Muscle of leg (tissue), 16 donors: ENCODE measurements at places on chromosomes 1 and 21. TPM values are rescaled to one million over a fixed set of nuclear protein-coding genes. Genes with fewer than 3 reads are reported as not detected.

DNA sequence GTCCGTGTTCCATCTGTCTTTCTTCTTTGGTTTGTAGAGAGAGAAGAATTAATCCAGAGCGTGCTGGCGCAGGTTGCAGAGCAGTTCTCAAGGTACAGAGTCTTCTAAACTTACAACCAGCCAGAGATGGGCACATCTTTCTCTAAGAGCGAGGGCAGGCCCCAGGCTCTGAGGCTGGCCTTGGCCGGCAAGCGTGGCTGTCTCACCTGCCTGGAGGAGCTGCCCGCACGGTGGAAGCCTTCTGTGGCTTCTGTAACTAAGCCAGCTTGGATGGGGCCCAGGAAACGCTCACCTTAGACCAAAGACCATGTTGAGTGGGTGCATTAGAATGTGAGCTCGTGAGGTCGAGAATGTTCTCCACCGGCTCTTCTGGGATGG lies 78.6 kb downstream of the PDE9A start:
- no peak for DNase-seq
- no peaks in the 10 kb centered on the region for H3K27me3 ChIP-seq
- no peaks in the 10 kb centered on the region for H3K4me1 ChIP-seq

Gene SH2D2A
- 0.71 TPM for total RNA-seq

DNA sequence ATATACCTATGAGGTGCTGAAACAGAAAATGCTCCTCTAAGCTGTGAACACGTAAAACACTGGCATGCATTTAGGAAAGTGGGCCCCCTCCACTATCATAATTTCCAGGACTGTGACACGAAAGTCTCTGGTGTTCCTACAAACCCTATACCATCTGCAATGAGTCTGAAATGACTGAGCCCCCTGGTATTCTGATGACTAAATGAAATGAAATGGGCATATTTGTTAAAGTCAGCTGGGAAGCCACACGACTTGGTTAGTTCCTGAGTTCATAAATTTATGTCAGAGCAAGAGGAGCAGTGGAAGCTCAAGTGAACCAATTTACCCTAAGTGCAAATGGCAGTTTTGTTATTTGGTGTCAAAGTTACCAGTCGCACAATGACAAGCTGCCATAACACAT lies 182.3 kb downstream of the KCTD3 start:
- no peaks in the 10 kb centered on the region for H3K36me3 ChIP-seq
- H3K27ac ChIP-seq, result no peak overlapping the region
- H3K4me3 ChIP-seq, result no peak overlapping the region
- no peaks in the 10 kb centered on the region for H3K4me1 ChIP-seq

Gene DCDC2B
- not detected for total RNA-seq

GRCh38 chr1:155086128-155086741 lies 7.6 kb downstream of the EFNA3 start:
- H3K27me3 ChIP-seq, result peaks cover 34% of the 10 kb centered on the region
- no peaks in the 10 kb centered on the region for H3K36me3 ChIP-seq
- DNase-seq, result no peak
- H3K27ac ChIP-seq, result no peak overlapping the region
- H3K4me3 ChIP-seq, result no peak overlapping the region
- peaks cover 44% of the 10 kb centered on the region for H3K4me1 ChIP-seq

GRCh38 chr1:228079601-228080263 lies 2.8 kb upstream of the ARF1 start:
- H3K27me3 ChIP-seq, result peaks cover 3% of the 10 kb centered on the region
- no peak for DNase-seq
- H3K4me1 ChIP-seq, result peaks cover 18% of the 10 kb centered on the region
- no peak overlapping the region for H3K4me3 ChIP-seq
- H3K27ac ChIP-seq, result no peak overlapping the region

Gene CA14
- total RNA-seq, result 4.0 TPM

- H3K27me3 ChIP-seq, result peaks cover 5% of the 10 kb centered on the region
- H3K27ac ChIP-seq, result no peak overlapping the region
- no peak for DNase-seq
- H3K4me1 ChIP-seq, result no peaks in the 10 kb centered on the region
Observed at GRCh38 chr1:223258751-223259198, 105.2 kb downstream of the SUSD4 start.

GRCh38 chr1:225962440-225962975 lies 21.5 kb upstream of the LEFTY2 start:
- H3K27ac ChIP-seq, result no peak overlapping the region
- peaks cover 5% of the 10 kb centered on the region for H3K4me1 ChIP-seq
- no peak for DNase-seq
- no peak overlapping the region for H3K4me3 ChIP-seq

GRCh38 chr1:45340816-45341466 lies 701 bp upstream of the MUTYH start:
- peaks cover 48% of the 10 kb centered on the region for H3K36me3 ChIP-seq
- peak overlapping the region; percentile 98 for H3K27ac ChIP-seq
- H3K4me3 ChIP-seq, result peak overlapping the region; percentile 79
- H3K4me1 ChIP-seq, result peaks cover 18% of the 10 kb centered on the region
- peak; percentile 24 for DNase-seq

Gene C1orf21
- 42.5 TPM for total RNA-seq

DNA sequence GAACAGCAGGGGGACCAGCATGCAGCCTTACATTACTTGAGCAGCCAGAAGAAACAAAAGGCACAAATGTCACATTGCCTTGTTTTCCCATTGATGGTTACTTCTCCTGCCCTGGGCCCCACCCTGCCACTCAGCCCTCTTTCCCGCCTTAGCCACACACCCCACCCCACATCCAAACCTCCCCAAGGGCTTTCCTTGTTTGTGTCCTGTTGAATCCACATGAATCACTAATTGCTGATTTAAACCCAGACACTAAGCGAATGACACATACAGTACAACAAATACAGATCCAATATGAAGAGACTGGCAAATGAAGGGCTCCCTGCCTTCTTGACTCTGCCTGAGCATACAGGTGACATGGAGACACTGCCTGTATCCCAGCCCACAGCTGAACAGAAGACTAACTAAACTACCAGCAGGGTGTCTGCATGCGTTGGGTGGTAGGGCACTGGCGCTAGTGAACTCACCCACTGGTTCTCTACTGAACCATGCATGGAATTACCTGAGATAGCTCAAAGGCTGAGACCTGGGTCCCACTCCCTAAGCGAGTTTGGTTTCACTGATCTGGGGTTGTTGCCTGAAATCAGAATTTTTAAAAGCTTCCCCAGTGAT lies 3.1 kb downstream of the IGSF3 start:
- H3K4me3 ChIP-seq, result no peak overlapping the region
- H3K36me3 ChIP-seq, result peaks cover 3% of the 10 kb centered on the region
- peaks cover 22% of the 10 kb centered on the region for H3K4me1 ChIP-seq
- H3K27me3 ChIP-seq, result peaks cover 4% of the 10 kb centered on the region

DNA sequence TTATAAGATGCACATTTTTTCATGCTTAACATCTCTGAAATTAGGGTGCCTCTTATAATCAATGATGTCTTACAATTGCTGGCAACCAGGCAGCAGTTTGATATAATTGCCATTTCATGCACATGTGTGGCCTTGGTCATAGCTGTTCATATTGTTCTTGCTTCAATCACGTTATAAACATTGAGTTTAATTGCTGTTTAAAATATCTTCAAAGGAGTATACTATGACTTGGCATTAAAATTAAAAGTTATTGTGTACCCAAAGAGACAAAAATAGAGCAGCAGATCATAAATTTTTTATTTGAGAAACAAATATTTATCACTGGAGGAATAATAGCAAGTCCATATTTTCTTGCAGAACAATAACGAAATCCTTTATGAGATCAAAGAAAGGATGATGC lies 325.5 kb downstream of the LMX1A start:
- no peak overlapping the region for H3K4me3 ChIP-seq
- no peaks in the 10 kb centered on the region for H3K27me3 ChIP-seq
- H3K4me1 ChIP-seq, result no peaks in the 10 kb centered on the region
- H3K27ac ChIP-seq, result no peak overlapping the region

- H3K36me3 ChIP-seq, result peaks cover 26% of the 10 kb centered on the region
- H3K27me3 ChIP-seq, result no peaks in the 10 kb centered on the region
- H3K27ac ChIP-seq, result no peak overlapping the region
- no peak overlapping the region for H3K4me3 ChIP-seq
- no peak for DNase-seq
Observed at GRCh38 chr1:77697441-77697840, 15.0 kb upstream of the ZZZ3 start.

DNA sequence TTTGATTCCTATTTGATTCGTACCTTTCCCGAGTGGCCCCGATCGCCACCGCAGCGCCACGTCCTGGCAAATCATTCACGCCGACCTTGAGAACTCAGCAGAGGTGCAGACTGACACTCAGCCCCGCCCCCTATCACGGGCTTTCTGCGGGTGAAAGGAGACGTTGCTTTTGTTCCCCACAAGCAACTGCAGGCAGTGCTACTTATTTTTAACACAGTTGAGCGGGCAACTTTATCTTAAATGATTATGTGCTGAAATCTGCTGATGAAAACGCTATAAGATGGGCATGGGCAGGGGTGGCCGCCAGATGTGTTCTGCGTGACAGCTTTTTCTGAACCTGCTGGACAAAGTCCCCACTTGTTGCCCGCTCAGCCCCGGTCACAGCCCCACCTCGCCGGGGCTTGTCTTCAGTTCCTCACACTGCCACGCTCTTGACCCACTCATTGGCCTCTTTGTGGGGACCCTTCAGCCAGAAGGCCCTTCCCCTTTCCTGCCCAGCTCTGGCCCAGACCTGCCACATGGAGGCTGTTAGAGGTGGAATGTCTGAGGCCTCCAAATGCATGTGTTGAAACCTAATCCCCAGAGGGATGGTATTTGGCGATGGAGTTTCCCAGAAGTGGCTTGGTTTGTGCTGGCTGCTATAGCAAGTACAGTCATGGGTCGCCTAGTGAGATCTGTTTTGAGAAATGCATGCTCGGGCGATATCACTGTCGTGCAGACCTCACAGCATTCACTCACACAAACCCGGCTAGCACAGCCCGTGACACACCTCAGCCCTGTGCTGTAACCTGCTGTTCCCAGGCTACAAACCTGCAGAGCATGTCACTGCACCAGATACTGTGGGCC lies 15.7 kb upstream of the PDXK start:
- H3K36me3 ChIP-seq, result no peaks in the 10 kb centered on the region
- peaks cover 5% of the 10 kb centered on the region for H3K27me3 ChIP-seq
- peak overlapping the region; percentile 75 for H3K27ac ChIP-seq

Gene MLLT11
- total RNA-seq, result 5.5 TPM

- H3K27ac ChIP-seq, result no peak overlapping the region
- no peak overlapping the region for H3K4me3 ChIP-seq
- H3K36me3 ChIP-seq, result no peaks in the 10 kb centered on the region
- no peaks in the 10 kb centered on the region for H3K27me3 ChIP-seq
Observed at GRCh38 chr1:82139751-82140468, 339.2 kb downstream of the ADGRL2 start.

- no peaks in the 10 kb centered on the region for H3K36me3 ChIP-seq
- no peaks in the 10 kb centered on the region for H3K27me3 ChIP-seq
- DNase-seq, result peak; percentile 94
Observed at GRCh38 chr1:8905582-8906191, 27.2 kb upstream of the ENO1 start.

GRCh38 chr21:36381841-36382589 lies 3.2 kb upstream of the CHAF1B start:
- peaks cover 19% of the 10 kb centered on the region for H3K4me1 ChIP-seq
- H3K36me3 ChIP-seq, result peaks cover 9% of the 10 kb centered on the region
- H3K27me3 ChIP-seq, result no peaks in the 10 kb centered on the region
- no peak overlapping the region for H3K27ac ChIP-seq

Gene OR6K3
- not detected for total RNA-seq

DNA sequence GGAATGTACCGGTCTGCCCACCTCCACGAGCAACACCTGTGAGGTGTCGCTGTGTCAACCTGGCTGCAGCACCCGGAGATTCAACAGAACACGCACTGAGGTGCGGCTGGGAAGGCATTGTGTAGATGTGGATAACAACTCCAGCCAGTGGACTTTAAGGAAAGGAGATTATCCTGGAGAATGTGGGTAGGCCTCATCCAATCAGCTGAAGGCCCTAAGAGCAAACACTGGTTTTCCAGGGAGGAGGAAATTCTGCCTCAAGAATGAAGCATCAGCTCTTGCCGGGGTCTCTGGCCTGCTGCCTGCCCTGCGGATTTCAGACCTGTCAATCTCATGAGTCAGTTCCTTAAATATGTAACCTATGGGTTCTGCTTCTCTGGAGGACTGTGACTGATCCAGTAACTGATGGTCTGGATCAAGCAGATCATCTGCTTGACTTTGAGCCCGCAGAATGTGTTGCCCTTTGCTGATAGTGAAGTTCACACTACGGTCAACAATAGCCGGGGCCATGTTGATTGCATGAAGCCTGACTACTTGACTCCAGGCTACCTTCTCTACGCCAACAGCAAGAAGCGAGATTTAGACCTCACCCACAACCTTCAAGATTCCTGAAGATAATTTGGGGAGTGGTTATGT lies 15.9 kb upstream of the PRDM15 start:
- no peaks in the 10 kb centered on the region for H3K27me3 ChIP-seq
- H3K27ac ChIP-seq, result no peak overlapping the region

DNA sequence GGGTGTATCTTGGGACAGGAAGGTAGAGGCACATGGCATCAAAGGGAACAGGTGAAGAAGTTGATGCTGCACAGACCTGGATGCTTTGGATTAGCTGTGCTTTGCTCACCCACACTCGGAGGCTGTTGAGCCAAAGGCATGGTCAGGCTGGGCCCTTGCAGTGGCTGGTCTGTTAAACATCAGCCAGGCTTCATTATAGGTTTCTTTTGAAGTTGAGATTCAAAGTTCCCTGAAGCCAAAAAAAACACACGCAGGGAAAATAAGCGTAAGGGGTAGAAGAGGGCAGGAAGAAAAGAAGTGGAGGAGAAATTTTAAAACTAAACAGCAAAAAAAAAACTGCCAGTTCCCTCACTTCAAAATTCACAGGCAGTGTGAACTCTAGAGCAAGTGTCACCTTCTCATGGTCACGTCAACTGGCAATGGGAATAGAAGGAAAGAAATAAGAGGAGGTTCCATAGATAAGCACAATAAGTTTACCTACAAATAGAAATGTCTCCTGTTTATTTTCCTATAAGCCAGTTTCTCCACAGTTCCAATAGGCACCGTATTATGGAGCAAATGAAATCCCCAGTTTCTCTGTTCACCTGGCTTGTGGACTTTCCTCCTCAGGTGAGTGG lies 139.5 kb downstream of the PAPPA2 start:
- H3K27me3 ChIP-seq, result no peaks in the 10 kb centered on the region
- H3K27ac ChIP-seq, result no peak overlapping the region
- H3K4me3 ChIP-seq, result no peak overlapping the region
- H3K4me1 ChIP-seq, result no peaks in the 10 kb centered on the region
- no peak for DNase-seq

GRCh38 chr1:91160363-91161075 lies 138.7 kb upstream of the ZNF644 start:
- H3K4me1 ChIP-seq, result no peaks in the 10 kb centered on the region
- DNase-seq, result no peak
- no peak overlapping the region for H3K27ac ChIP-seq
- no peak overlapping the region for H3K4me3 ChIP-seq
- H3K36me3 ChIP-seq, result no peaks in the 10 kb centered on the region

Gene RIIAD1
- 2.7 TPM for total RNA-seq
